ENCODE measurements at places on chromosomes 5 and 9.

- H3K36me3 ChIP-seq = no peaks in the 10 kb centered on the region
- H3K27ac ChIP-seq = no peak overlapping the region
- H3K4me1 ChIP-seq = peaks cover 4% of the 10 kb centered on the region
- no peak overlapping the region for H3K4me3 ChIP-seq
- H3K27me3 ChIP-seq = no peaks in the 10 kb centered on the region
- peak; percentile 78 for DNase-seq
These were observed 24.3 kb upstream of the CXCL14 start for GRCh38 chr5:135602882-135603721.

DNA sequence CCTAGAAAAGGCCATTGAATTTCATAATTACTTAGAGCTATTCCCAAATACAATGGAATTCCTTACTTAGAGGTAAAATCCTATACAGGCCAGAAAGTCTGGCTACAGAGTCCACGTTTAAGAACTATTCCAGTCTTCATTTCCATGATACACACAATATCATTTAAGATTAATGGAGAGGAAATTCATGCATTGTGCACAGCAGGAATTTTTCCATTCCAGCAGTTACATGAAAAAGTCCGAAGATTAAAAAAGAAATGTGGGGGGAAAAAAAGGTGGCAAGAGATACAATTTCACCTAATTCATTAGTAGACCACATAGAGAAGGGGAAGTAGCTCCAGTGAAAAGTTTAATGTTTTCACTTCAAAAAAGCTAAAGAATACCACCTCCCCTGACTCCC, 63.1 kb downstream of the CHD1 start:
- H3K36me3 ChIP-seq = peaks cover 3% of the 10 kb centered on the region
- no peaks in the 10 kb centered on the region for H3K4me1 ChIP-seq
- no peaks in the 10 kb centered on the region for H3K27me3 ChIP-seq
- no peak overlapping the region for H3K27ac ChIP-seq

- DNase-seq = peak; percentile 80
- H3K27ac ChIP-seq = no peak overlapping the region
- no peaks in the 10 kb centered on the region for H3K27me3 ChIP-seq
- H3K4me3 ChIP-seq = no peak overlapping the region
These were observed 576.7 kb upstream of the ACO1 start for GRCh38 chr9:31807574-31808256.

GRCh38 chr5:2207416-2208238, 324.9 kb upstream of the IRX4 start:
- H3K27ac ChIP-seq = no peak overlapping the region
- no peaks in the 10 kb centered on the region for H3K27me3 ChIP-seq
- H3K4me3 ChIP-seq = no peak overlapping the region
- DNase-seq = peak; percentile 74

GRCh38 chr9:33131790-33132772, 35.1 kb downstream of the B4GALT1 start:
- no peak overlapping the region for H3K27ac ChIP-seq
- no peak overlapping the region for H3K4me3 ChIP-seq
- no peaks in the 10 kb centered on the region for H3K4me1 ChIP-seq

GRCh38 chr9:107173422-107174180, 109.5 kb upstream of the RAD23B start:
- H3K4me1 ChIP-seq = peaks cover 6% of the 10 kb centered on the region
- H3K27me3 ChIP-seq = no peaks in the 10 kb centered on the region
- H3K27ac ChIP-seq = no peak overlapping the region
- H3K4me3 ChIP-seq = no peak overlapping the region
- H3K36me3 ChIP-seq = no peaks in the 10 kb centered on the region

GRCh38 chr5:106417566-106417965, 1253.2 kb downstream of the EFNA5 start:
- DNase-seq = no peak
- H3K27me3 ChIP-seq = no peaks in the 10 kb centered on the region
- H3K4me1 ChIP-seq = no peaks in the 10 kb centered on the region
- no peaks in the 10 kb centered on the region for H3K36me3 ChIP-seq

GRCh38 chr5:87004101-87004500, 263.6 kb upstream of the RASA1 start:
- H3K27me3 ChIP-seq = no peaks in the 10 kb centered on the region
- DNase-seq = no peak
- no peak overlapping the region for H3K4me3 ChIP-seq
- no peaks in the 10 kb centered on the region for H3K4me1 ChIP-seq

- no peaks in the 10 kb centered on the region for H3K36me3 ChIP-seq
- no peaks in the 10 kb centered on the region for H3K4me1 ChIP-seq
- DNase-seq = no peak
- H3K27ac ChIP-seq = no peak overlapping the region
These were observed 161.5 kb upstream of the PHYKPL start for GRCh38 chr5:178394074-178394473.

- H3K36me3 ChIP-seq = no peaks in the 10 kb centered on the region
- no peak within 1 kb of the TSS for H3K27ac ChIP-seq
- no peaks in the 10 kb centered on the region for H3K27me3 ChIP-seq
These were observed at the start of gene PKD2L2 for GRCh38 chr5:137888863-137889759. Gene PKD2L2 (plus strand): TSS chr5:137889457. CDS start chr5:137889492, 35 bp downstream.

Measured in mesendoderm (in vitro differentiated cells).